ENCODE measurements at places on chromosomes 2 and 18.

- DNase-seq = no peak
Observed at GRCh38 chr18:45103319-45104048, 422.8 kb downstream of the SETBP1 start.

- DNase-seq = peak; percentile 64
Observed at GRCh38 chr2:158651358-158652057, 143.6 kb upstream of the DAPL1 start.

DNA sequence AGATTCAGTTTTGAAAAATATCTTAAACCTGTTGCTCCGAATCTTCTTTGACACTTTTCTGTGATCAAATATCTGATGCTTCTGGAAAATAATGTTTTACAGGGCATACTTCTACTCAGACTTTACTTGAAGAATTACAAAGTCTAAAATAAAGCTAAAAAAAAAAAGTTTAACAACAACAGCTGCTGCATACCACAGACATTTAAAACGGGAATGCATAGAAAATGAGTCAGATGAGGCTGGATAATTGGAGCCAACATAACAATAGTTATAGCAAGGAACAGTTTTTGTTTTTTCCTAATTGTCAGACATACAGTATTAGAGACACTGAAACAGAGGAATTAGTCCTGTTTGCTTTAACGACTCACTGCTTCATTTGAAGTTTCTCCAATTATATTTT is 1090.2 kb downstream of the SUCLG1 start:
- peak; percentile 41 for DNase-seq

DNA sequence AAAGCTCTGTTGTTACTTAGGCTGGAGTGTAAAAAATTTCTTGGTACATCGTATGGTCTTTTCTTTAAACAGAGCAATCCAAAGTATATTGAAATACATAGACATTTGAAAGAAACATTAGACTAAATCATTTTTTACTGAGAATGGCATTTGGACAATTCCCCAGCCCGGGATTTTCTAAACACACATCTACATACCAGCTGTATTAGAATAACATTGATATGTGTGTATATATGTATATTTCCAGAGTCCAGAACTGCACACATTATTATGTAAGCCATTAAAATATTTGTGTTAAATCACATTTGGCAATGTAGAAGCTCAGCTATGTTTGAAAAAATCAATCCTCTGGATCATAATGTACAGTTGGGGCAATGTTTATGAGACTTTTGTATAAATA is 1853.6 kb upstream of the LRRTM1 start:
- no peak for DNase-seq

- no peak for DNase-seq
Observed at GRCh38 chr2:142983174-142983573, 105.7 kb downstream of the KYNU start.

DNA sequence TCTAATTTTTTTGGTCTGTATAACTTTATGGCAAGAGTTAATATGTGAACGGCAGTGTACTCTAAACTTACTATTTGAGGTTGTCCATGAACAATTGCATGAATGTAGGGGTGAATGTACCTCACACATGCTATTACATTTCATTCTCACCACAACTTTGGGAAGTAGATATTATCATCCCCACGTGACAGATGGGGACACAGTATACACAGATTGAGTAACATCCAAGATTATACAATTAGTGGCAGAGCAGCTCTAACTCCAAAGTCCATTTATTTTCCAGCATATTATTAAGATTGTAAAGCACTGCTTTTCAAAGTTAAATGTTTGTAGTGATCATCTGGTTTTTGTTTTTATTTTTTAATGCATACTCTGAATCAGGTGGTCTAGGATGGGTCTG is 622.1 kb upstream of the ZEB2 start:
- no peak for DNase-seq

DNA sequence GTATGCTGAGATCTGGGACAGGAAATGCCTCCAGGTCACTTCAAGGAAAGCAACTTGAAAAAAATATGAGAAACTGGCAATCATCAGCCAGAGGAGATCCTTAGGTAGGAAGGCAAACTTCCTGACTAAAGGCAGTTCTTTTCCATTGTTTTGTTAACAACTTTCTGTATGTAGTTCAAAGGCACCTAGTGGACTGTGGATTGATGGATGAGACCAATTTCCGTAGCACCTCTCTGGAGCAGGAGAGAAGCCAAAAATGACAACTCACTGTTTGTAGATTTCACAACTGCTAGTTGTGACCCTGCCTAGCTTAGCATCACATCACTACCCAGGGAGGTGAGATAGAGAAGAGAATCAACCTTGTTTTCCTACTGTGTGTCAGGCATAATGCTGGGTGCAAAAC is 21.8 kb upstream of the NOSTRIN start:
- DNase-seq = peak; percentile 7

DNA sequence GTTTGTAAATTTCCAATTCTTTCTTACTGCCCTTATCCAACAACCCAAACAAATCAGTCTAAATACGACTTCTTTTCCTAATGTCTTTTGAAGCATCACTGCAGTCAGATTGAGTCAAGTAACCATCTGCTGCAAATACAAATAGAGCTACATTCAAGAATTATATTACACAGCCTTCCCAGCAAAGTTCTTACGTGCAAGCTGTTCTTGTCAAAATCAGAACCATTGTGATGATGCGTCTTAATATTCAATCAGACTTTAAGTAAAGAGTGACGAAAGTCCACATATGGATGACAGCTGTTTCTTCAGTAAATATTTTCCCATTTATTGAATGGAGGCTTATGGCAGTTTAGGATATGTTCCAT is 943.8 kb downstream of the LRP1B start:
- no peak for DNase-seq

- peak; percentile 68 for DNase-seq
Observed at GRCh38 chr2:143686585-143687164, 557.5 kb downstream of the ARHGAP15 start.

DNA sequence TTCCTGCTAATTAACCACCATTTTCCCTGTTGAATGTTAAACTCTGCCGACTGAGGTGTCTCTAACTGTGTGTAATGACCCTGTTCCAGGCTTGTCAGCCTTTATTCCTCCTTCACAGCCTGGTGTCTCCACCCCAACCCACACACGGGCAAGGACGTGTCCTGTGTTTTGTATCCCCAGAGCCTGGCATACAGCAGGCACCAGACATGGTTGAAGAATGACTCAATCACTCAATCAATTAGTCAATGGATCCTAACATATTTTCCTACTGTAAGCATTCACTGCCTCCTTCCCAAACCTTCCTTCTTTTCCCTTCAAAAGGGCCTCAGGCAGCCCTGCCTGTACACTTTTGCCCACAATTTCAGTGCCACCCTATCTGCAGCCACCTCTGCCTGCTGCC is 2.7 kb upstream of the TNS1 start:
- DNase-seq = no peak

Measured in cardiac muscle cell (in vitro differentiated cells and primary cell).